Memory B cell (primary cell): ENCODE measurements at places on chromosomes 5 and 9.

GRCh38 chr5:94700592-94700991, 82.1 kb downstream of the SLF1 start:
- no peak for DNase-seq

GRCh38 chr9:78707080-78707479, 410.2 kb downstream of the PSAT1 start:
- no peak for DNase-seq

DNA sequence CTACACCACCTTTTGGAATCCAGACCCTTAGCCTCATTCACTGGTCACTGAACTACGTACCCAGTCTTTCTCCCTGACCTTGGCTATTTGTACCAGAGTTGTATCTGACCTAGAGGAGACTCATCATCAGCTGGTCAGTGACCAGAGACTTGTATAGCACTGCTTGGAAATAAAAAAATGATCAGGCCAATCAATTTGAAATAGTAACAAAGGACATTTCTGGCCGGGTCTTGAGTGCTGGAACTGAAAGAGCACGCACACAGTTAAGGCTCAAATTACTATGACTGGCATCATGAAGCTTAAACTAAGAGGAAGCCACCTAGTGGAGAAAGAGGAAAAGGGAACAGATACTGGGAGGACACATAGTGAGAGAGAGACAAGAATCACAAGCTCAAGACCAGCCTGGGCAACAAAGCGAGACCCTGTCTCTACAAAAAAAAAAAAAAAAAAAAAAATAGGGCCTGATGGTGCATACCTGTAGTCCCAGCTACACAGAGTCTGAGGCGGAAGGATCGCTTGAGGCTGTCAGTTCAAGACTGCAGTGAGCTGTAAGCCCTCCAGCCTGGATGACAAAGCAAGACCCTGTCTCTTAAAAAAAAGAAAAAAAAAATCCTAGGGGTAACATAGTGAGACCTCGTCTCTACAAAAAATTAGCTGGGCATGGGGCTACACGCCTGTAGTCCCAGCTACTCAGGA, 12.8 kb upstream of the SRP19 start:
- DNase-seq, result peak; percentile 35

DNA sequence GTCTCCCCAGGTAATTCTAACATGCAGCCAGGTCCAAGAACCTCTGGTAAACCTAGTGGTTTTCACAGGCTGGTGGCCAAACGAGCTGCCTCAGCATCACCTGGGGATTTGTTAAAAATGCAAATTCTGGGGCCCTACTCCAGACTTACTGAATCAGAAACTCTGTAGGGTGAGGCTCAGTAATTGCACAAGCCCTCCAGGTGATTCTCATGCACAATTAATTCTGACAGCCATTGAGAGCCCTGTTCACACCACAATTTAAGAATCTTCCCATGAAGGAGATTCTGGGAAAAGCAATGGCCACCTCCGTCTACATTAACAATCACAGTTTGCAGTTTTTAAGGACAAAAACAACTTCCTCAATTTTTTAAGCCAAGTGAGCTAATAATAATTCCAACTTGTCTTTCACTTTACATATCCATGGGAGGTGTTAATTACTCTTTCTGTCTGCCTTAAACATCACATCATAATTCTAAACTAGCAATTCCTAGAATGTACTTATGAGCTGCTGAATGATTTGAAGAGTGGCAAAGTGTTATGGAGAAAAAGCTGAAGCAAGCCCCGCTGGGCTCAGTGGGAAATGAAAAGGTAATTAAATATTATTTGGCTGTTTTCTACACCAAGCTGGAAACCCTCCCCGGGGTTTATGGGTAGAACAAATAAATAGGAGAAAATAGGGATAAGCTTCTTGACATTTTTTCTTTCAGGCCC, 70.0 kb downstream of the GLDC start:
- peak; percentile 33 for DNase-seq

DNA sequence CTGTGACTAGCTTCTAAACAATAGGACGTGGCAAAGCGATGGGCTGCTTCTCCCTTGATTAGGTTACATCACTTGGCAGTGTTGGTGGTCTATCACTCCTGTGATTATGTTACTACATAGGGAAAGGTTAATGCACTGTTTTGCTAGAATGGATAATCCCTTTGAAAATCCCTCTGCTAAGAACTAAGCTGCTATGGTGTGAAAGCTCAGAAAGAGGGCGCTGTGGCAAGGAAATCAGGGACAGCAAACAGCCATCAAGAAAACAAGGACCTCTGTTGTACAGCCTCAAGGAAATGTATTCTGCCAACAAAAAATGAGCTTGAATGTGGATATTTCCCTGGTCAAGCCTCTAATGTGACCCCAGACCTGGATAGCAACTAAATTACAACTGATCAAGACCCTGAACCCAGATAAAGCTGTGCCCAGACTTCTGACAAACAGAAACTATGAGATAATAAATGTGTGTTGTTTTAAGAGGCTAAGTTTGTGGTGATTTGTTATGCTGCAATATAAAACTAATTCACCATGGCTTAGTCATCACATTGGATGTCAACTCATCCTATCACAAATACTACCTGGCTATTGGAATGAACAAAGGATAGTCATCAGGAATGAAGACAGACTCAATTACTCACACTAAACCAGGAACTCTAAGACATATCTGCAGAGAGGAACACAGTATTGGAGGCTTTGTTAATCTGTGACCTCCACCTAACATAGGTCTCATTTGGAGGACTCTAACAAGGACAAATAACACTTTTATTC, 1215.9 kb downstream of the EFNA5 start:
- no peak for DNase-seq

DNA sequence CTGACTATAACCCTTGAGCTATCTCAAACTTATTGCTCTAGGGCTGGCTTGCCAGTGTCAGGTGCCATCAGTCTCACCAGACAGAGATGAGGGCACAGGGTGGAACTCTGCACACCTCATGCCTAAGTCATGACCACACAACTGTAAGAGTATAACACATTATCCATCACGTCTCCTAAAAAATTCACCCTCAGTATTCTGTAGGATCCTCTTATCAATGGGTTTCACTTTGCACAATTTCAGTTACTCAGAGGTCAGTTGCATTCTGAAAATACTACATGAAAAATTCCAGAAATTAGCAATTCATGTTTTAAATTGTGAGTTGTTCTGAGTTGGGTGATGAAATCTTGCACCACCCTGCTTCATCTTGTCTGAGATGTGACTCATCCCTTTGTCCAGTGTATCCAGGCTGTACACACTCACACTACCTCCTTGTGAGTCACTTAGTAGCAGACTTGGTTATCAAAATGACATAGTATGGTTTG, 690.9 kb upstream of the CDH18 start:
- DNase-seq, result no peak

GRCh38 chr9:91958174-91958573, 8.1 kb upstream of the ROR2 start:
- DNase-seq, result no peak

DNA sequence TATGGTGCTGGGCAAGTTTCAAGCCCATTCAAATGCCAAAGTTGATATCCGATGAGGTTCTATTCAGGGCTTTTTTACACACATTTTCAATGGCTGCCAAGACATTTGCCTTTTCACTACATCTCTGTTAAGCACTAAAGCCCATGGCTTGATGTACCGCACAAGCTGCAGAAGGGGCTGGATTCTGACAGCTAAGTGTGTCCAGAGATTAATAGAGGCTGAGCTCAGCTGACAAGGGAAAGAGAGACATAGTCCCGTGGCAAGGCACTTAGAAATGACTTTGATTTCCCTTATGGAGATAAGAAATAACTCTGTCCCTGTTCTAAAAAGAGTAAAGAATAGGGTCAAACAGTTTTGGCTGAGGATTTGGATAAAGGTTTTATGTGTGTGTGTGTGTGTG, 198.6 kb downstream of the DMRT2 start:
- DNase-seq, result no peak

- no peak for DNase-seq
These were observed 301.3 kb upstream of the IRX4 start for GRCh38 chr5:2184026-2184366.

DNA sequence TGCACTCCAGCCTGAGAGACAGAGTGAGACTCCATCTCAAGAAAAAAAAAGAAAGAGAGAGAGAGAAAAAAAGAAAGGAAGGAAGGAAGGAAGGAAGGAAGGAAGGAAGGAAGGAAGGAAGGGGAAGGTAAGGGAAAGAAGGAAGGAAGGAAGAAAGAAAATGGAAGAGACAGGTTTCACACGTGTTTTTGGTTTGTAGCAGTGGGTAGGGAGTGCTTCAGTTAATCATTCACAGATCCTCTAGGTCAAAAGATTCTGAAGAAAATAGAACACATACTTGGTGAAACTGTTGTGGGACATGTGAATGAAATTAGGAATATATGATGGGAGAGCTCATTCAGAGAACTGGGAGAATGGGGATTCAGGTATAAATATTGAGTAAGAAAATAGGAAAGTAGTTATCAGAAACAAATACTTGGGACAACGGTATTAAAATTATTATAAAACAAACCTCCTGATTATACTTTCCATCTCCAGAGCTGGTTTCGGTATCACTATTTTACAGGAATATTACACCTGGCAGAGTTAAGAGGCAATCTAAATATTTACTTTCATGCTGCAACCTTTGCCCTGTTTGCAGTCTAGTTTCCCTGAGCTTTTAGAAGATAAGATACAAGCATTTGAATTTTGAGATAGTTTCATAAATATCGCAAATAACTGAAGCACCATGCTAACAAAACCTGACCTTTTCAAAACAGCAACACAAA, 37.2 kb downstream of the MARVELD2 start:
- no peak for DNase-seq

DNA sequence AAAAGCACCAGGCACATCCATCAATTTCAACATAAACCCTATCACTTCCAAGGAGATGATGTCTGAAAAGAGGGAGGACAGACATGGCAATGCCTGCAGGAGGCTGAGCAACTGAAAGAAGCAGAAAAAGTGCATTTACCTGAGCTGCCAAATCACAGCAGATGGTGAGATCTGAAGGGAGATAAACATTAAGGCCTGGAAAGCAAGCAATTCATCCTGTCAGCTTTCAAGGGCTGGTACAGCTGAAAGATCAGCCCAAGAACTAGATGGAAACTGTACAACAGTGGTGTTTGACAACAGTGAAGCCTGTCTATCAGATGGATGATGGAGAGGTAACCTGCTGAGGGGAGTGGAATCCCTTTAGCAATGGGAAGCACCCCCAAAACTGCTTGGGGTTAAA, 433.2 kb upstream of the ZNF608 start:
- DNase-seq, result no peak

DNA sequence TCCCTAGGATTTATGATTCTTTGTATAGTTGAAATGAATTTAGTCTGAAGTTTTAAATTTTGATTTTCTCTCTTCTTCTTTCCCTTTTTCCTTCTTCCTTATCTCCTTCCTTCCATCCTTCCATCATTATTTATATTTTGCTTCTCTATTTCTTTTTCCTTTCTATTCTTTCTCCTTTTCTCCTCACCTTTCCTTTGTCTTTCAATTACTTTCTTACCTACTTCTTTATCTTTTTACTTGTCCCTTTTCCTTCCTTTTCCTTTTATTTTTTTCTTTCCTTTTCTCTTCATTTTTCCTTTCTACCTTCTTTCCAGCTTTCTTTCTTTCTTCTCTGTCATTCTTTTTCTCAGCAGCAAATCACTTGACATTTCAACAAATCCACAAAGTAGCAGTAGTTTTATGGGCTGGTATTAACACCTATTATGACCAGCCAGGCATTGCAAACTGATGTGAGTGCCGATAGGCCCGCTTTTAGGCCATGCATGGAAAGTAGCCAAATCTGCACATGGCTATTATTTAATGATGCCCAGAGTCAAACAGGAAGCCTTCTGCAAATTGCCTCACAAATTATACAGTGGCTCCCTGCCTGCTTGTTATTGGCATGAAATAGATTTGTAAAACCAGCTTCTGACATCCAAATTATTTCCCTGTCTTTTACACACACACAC, 37.1 kb upstream of the NR3C1 start:
- no peak for DNase-seq

- DNase-seq, result no peak
These were observed 20.6 kb downstream of the LIX1 start for GRCh38 chr5:97121848-97122247.

GRCh38 chr9:80004714-80005113, 432.9 kb downstream of the TLE4 start:
- DNase-seq, result no peak

- no peak for DNase-seq
These were observed 376.8 kb downstream of the EBF1 start for GRCh38 chr5:158722940-158723339.
